ENCODE measurements at places on chromosomes 1 and 21. TPM values are rescaled to one million over a fixed set of nuclear protein-coding genes. Genes with fewer than 3 reads are reported as not detected.

- H3K27ac ChIP-seq = no peak overlapping the region
- no peak overlapping the region for H3K4me3 ChIP-seq
- DNase-seq = no peak
- H3K27me3 ChIP-seq = peaks cover 5% of the 10 kb centered on the region
- peaks cover 14% of the 10 kb centered on the region for H3K36me3 ChIP-seq
Measured at GRCh38 chr1:247293047-247293446, 37.2 kb downstream of the VN1R5 start.

GRCh38 chr1:235741294-235741693 lies 91.7 kb upstream of the GNG4 start:
- H3K4me3 ChIP-seq = no peak overlapping the region
- peaks cover 4% of the 10 kb centered on the region for H3K36me3 ChIP-seq
- peaks cover 4% of the 10 kb centered on the region for H3K4me1 ChIP-seq
- H3K27ac ChIP-seq = no peak overlapping the region

DNA sequence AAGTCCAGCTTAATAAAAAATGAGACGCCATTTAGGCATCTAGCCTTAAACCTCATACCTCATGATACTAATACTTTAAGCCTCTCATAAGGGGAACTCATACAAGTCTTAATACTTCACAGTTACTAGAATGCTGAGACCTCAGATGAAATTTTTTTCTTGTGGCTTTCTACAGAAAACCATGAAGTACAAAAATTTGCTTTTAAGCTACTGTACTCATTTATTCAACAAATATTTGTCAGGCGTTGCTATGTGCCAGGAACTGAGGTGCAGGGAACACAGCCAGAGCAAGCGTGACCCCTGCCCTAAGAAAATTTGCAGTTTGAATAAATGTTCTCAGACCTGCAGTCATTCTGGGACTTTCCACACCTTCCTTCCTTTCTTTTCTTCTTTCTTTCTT lies 150.6 kb downstream of the MRPL39 start:
- DNase-seq = no peak
- no peaks in the 10 kb centered on the region for H3K27me3 ChIP-seq
- H3K36me3 ChIP-seq = no peaks in the 10 kb centered on the region

DNA sequence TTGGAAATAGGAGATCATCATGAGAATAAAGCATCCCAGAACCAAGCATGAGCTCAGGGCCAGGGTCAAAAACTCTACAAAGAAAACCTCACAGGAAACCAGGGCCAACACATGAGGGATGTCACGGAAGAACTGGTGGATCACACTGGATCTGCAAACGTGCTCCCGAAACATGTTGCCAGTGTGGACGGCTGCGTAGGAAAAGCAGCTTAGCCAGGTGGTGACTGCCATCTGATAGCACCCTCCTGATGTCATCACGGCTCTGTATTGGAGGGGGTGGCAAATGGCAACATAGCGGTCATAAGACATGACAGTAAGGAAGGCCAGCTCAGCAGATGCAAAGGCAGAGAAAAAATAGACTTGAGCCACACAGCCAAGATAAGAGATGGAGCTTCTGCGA lies 20.9 kb downstream of the OR14I1 start:
- no peak overlapping the region for H3K4me3 ChIP-seq
- no peak overlapping the region for H3K27ac ChIP-seq
- DNase-seq = no peak

DNA sequence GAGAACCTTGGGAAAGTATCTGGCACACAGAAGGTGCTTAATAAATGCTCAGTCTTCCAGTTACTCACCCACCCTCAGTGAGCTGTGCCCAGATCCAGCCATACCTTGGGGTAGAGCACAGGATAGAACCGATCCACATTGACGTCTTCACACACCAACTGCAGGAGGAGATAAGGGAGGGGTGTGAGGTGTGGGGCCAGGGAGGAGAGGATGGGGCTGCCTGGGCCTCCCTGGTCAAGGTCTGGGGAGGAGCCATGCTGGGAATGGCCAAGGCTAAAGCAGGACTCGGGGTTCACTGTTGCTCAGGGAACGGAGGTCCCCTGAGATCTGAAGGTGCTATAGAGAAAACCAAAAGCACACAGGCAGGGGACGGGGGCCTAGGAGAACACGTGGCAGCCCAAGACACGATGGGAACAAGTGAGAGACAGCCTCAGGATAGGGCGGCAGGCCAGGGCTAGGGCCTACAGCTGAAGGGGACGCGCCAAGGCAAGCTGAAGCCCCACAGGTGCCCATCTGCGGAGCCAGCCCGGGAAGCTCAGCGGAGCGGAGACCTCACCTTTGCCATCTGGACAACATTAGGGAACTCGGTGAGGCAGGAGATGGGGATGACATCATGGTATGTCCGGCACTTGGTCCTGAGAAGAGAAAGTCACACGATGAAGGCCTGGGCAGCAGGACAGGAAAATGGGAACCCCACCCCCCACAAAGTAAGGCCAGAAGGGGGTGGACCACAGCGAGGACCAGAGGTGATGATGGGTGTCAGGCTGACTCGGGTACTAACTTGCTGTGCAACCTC lies 55.9 kb downstream of the RAP1GAP start:
- H3K27me3 ChIP-seq = no peaks in the 10 kb centered on the region
- no peaks in the 10 kb centered on the region for H3K36me3 ChIP-seq
- DNase-seq = no peak
- H3K27ac ChIP-seq = no peak overlapping the region

DNA sequence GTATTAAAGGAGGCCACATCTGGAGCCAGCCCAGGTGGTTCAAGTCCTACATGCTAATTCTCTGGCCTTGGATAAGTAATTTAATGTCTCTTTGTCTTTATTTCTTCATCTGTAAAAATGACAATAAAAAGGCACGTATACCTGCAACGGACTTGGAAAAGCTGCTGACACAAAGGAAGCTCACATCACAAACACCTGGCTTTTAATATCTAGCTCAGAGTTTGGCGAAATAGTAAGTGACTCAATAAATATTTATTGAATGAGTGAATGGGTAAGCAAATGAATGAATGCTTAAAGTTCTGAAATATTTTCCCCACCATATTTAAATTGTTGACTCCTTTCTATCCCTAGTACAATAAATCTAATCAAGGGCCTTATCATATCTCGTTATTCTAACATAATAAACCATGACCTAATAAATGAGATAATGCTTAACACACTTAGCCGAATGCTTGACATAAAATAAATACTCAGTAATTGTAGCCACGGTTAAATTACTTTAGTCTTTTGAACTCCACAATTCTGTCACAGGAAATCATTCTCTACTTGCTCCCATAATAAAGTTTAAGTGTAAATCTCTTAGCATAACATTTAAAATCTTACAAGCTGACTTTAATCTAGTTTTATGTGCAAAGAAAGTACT lies 74.7 kb upstream of the PALMD start:
- no peak for DNase-seq
- no peak overlapping the region for H3K4me3 ChIP-seq
- peaks cover 7% of the 10 kb centered on the region for H3K4me1 ChIP-seq
- H3K27me3 ChIP-seq = no peaks in the 10 kb centered on the region

GRCh38 chr1:93433407-93433961 lies 14.4 kb upstream of the FNBP1L start:
- no peaks in the 10 kb centered on the region for H3K36me3 ChIP-seq
- no peak overlapping the region for H3K4me3 ChIP-seq
- H3K27ac ChIP-seq = no peak overlapping the region

DNA sequence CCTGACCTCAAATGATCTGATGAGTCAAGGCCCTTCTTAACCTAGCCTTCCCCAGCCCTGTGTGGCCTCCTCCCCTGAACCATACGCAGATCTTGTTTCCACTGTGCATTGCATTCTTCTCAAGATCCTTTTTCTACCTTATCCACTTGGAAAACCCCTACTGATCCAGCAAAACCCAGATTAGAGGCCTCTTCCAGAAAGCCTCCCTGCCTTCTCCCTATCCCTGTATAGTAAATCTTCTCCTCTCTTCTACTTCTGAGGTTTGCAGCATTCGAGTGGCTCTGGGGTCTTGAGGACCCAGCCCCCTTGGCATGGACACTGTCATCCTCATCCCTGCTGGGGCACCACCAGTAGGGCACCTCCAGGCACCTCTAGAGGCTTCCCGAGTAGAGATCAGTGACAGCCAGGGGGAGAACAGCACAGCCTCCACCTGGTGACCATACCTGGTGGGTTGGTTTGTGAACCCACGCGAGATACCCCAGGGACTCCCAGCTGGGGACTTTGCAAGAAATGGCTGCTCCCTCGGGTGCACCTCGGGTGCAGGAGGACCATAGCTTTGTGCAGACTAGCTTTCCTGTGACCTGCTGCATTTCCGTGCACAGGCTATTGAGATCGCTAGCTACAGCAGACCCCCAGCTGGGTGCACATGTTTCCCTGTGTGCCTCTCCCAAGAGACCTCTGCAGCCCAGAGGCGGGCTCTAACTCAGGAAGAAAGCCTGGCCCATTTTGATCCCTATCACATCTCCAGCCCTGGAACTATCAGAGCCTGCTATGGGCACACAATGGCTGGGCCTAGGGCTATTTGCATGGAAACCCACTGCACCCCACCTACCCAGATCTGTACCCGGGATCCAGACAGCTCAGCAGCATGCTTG lies 34.2 kb downstream of the MATN1 start:
- H3K4me1 ChIP-seq = peaks cover 18% of the 10 kb centered on the region
- H3K27ac ChIP-seq = no peak overlapping the region
- H3K36me3 ChIP-seq = no peaks in the 10 kb centered on the region

DNA sequence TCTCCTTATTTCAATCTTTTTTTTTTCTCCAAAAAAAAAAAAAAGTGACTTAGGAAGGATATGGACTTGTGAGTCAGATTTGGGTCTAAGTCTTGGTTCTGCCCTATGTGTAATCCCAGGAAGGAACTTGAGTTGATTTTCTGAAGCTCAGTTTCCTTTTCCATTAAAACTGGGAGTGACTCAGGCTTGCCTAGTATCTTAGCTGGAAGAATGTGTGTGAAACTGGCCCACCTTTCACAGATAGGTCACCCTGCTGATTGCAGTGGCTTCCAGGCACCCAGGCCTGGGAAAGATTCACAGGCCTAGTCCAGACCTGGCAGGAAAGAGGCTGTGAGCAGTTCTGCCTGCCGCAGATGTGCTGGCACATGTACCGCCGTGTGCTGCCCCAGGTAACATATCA lies 218.3 kb upstream of the HOOK1 start:
- H3K27ac ChIP-seq = no peak overlapping the region
- H3K4me3 ChIP-seq = no peak overlapping the region
- H3K4me1 ChIP-seq = peaks cover 21% of the 10 kb centered on the region

DNA sequence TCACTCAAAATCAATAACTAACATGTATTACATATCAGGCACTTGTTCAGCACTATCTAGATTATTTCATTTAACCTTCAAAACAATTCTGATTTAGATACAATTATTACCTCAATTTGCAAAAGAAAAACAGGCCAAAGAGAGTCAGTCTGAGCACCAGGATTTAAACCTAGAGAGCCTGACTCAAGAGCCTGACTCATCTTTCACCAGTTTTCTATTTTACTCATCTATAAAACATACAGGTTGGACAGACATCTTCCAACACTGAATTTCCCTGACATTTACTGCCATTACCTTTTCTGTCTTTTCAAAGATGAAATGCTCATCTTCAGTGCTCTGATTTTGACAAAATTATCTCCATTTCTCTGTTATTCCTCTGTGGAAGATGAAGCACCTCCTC lies 116.5 kb downstream of the MRPL39 start:
- no peak overlapping the region for H3K4me3 ChIP-seq
- DNase-seq = no peak
- H3K27me3 ChIP-seq = no peaks in the 10 kb centered on the region
- no peaks in the 10 kb centered on the region for H3K4me1 ChIP-seq
- H3K27ac ChIP-seq = no peak overlapping the region

DNA sequence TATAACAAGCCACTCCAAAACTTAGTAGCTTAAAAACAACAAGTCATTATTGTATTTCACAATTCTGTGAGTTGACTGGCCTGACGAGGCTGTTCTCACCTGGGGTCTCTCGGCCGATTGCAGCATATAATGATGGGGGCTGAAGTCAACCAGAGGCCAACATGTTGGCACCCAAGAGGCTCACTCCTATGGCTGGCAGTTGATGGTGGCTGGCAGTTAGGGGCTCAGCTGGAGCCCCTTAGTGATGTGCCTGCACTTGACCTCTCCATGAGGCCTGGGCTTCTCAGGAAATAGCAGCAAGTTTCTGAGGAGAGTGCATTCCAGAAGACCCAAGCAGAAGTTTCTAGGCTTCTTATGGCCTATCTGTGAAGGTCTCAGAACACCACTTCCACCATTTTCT lies 459.4 kb downstream of the NPHP4 start:
- H3K36me3 ChIP-seq = no peaks in the 10 kb centered on the region
- no peaks in the 10 kb centered on the region for H3K4me1 ChIP-seq
- H3K4me3 ChIP-seq = no peak overlapping the region
- no peak for DNase-seq
- peaks cover 45% of the 10 kb centered on the region for H3K27me3 ChIP-seq

DNA sequence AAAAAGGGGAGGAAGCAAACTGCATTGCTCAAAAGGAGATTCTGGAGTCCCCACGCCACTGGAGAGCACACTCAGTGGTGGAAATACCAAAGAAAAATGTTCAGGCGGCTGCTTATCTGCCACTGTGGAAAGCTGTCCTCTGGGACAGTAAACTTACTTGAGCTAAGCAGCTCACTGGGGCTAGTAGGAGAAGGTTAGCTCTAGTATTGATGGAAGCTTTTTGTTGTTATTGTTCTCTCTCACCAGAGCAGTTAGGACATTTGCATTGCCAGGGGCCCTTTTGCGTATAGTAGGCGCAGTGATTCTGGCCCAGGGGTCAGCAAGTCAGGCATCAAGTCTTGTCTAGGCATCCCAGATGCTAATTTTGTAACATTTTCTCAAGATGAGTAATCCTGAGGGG lies 15.6 kb downstream of the BACE2 start:
- H3K36me3 ChIP-seq = peaks cover 7% of the 10 kb centered on the region
- no peak for DNase-seq
- H3K27ac ChIP-seq = peak overlapping the region; percentile 76
- peaks cover 57% of the 10 kb centered on the region for H3K4me1 ChIP-seq
- H3K4me3 ChIP-seq = peak overlapping the region; percentile 27
- H3K27me3 ChIP-seq = no peaks in the 10 kb centered on the region

DNA sequence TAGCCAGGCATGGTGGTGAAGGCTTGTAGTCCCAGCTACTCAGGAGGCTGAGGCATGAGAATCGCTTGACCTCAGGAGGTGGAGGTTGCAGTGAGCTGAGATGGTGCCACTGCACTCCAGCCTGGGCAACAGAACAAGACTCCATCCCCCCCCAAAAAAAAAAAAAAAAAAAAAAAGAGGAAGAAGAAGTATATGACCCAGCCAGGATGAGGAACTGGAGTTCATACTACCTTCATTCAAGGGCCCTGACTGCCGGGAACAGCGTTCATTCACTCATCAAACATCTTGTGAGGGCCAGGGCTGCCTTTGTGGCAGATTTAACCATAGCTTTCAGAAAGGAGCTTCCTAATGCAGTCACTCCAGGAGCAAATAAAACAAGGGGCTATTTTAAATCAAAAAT lies 127.6 kb downstream of the MRPS6 start:
- DNase-seq = no peak
- H3K36me3 ChIP-seq = no peaks in the 10 kb centered on the region
- peak overlapping the region; percentile 73 for H3K27ac ChIP-seq
- peak overlapping the region; percentile 84 for H3K4me3 ChIP-seq
- H3K4me1 ChIP-seq = peaks cover 65% of the 10 kb centered on the region

Gene BGLAP
- total RNA-seq = 3.0 TPM

Gene TRIM45
- 16.6 TPM for total RNA-seq

Gene BRDT
- total RNA-seq = not detected

Measured in neural crest cell (in vitro differentiated cells).